Activated T-cell treated with anti-CD3 and anti-CD28 coated beads, Interleukin-2, amount 50 U/mL, for 48 hours (primary cell): ENCODE measurements at places on chromosomes 1 and 21.

- DNase-seq, result no peak
Observed at GRCh38 chr1:81717230-81717629, 83.5 kb upstream of the ADGRL2 start.

- DNase-seq, result no peak
Observed at GRCh38 chr1:180309338-180309737, 79.3 kb downstream of the LHX4 start.

- no peak for DNase-seq
Observed at GRCh38 chr21:14303731-14304488, 79.0 kb downstream of the HSPA13 start.

DNA sequence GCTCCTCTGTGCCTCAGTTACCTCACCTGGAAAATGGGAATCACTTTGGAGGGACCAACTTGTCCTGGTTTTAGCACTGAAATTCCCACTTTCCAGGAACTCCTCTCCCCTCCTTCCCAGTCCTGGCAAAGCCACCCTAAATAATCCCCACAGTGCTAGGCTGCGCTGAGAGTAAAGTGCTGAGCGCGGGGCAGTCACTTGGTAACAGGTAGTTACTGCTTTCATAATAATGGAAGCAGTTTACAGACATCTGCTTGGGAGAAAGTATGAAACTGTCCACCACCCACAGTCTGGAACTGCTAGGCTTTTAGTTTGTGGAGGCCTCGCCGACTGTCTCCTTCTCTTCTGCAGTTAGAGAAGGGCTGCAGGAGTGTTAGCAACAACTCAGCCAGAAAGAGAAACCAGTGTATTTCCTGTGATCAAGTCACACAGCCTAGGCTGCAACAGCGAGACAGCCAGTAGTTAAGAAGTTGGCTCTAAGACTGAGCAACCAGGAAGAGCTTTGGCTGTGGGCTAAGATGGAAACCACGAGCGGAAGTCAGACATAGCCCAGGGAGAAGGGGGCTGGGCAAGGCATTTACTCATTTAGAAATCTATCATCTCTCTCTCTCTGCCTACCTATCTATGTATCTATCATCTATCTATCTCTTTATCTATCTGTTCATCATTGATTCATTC, 30.8 kb upstream of the ABCG1 start:
- peak; percentile 81 for DNase-seq

GRCh38 chr1:41673806-41674205, 189.3 kb upstream of the EDN2 start:
- no peak for DNase-seq

DNA sequence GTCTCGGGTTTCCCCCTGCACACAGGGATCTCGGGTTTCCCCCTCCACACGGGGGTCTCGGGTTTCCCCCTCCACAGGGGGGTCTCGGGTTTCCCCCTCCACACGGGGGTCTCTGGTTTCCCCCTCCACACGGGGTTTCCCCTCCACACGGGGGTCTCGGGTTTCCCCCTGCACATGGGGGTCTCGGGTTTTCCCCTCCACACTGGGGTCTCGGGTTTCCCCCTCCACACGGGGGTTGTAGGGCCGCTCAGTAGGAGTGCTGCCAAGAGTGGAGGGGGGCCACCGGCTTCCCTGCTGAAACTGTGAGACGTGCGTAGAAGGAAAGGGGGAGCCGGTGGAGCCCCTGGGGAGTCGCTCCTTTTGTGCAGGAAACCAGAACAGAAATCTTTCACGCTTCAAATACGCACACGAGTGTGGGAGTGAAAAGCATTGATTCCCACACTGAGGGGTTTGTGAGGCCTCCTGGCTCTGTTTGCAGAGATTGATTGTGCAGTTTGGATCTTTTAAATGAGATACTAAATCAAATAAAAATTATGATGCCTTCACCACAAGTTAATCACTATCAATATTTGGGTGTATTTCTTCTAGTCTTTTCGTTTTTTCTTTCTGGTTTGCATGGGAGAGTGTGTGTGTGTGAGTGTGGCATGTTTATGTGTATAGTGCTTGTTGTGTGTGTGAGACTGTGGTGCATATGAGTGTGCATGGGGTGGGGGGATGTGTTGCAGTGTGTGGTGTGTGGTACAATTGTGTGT, 54.3 kb upstream of the TRAPPC10 start:
- no peak for DNase-seq
